ENCODE measurements at places on chromosomes 5 and 9. TPM values are rescaled to one million over a fixed set of nuclear protein-coding genes. Genes with fewer than 3 reads are reported as not detected.
A peak's percentile ranks its signal among the peaks of the same experiment; 100 is the strongest.

Gene SLC34A1
- total RNA-seq, result not detected

Gene RNF208
- total RNA-seq, result 6.9 TPM

Gene PIP5KL1
- 3.7 TPM for total RNA-seq

Gene PDE6A
- total RNA-seq, result not detected

GRCh38 chr9:87792831-87793288 lies 66.9 kb downstream of the CTSL start:
- peak; percentile 94 for DNase-seq
- peak overlapping the region; percentile 88 for H3K27ac ChIP-seq
- no peaks in the 10 kb centered on the region for H3K36me3 ChIP-seq
- no peak overlapping the region for H3K4me3 ChIP-seq
- peaks cover 19% of the 10 kb centered on the region for H3K4me1 ChIP-seq

GRCh38 chr9:89743216-89743572 lies 138.4 kb downstream of the GADD45G start:
- H3K27me3 ChIP-seq, result no peaks in the 10 kb centered on the region
- H3K4me1 ChIP-seq, result no peaks in the 10 kb centered on the region
- no peaks in the 10 kb centered on the region for H3K36me3 ChIP-seq
- no peak overlapping the region for H3K4me3 ChIP-seq
- no peak for DNase-seq
- no peak overlapping the region for H3K27ac ChIP-seq

GRCh38 chr9:86202338-86202882 lies 57.0 kb downstream of the C9orf153 start:
- H3K4me1 ChIP-seq, result no peaks in the 10 kb centered on the region
- no peak overlapping the region for H3K4me3 ChIP-seq
- no peaks in the 10 kb centered on the region for H3K27me3 ChIP-seq
- no peak overlapping the region for H3K27ac ChIP-seq
- DNase-seq, result peak; percentile 57

DNA sequence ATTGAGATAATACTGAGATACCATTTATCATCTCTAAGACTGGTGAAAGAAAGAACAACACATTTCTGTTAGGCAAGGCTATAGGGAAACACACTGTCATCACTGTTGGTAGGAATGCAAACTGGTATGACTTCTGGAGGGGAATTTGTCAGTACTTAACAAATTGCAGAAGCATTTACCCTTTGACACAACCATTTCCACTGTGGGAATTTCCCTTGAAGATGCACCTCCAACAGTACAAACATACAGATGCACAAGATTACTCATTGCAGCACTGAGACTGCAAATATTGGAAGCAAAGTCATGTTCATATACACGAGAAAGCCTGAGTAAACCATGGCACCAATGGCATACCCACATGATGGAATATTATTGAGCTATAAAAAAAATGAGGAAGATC lies 17.6 kb downstream of the GM2A start:
- no peaks in the 10 kb centered on the region for H3K4me1 ChIP-seq
- peaks cover 9% of the 10 kb centered on the region for H3K36me3 ChIP-seq
- DNase-seq, result no peak
- H3K27me3 ChIP-seq, result peaks cover 6% of the 10 kb centered on the region

DNA sequence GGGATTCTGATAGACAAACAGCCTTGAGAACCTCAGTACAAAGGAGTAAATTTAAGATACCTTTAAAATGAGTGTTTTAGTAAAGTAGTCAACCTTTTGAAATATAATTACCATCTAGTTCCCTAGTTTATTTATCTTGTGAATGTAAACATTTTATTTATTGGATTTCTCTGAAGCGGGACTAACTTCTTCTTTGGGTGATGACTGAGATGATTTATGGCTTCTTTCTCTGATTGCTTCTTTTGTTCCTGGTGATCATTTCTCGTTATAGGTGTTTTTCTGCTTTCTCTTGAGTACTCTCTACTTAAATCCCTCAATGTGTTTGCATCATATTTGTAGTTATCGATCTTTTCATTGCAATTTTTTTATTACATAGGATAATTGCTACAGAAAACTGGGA lies 33.2 kb downstream of the PRDM6 start:
- no peaks in the 10 kb centered on the region for H3K36me3 ChIP-seq
- H3K27me3 ChIP-seq, result peaks cover 8% of the 10 kb centered on the region
- peaks cover 9% of the 10 kb centered on the region for H3K4me1 ChIP-seq

- no peak overlapping the region for H3K27ac ChIP-seq
Observed at GRCh38 chr5:10459080-10460055, 17.7 kb downstream of the ROPN1L start.

- no peaks in the 10 kb centered on the region for H3K36me3 ChIP-seq
- H3K4me3 ChIP-seq, result no peak overlapping the region
- H3K27ac ChIP-seq, result peak overlapping the region; percentile 25
- peaks cover 20% of the 10 kb centered on the region for H3K4me1 ChIP-seq
- DNase-seq, result peak; percentile 82
Observed at GRCh38 chr9:132798817-132799790, 79.0 kb downstream of the AK8 start.

DNA sequence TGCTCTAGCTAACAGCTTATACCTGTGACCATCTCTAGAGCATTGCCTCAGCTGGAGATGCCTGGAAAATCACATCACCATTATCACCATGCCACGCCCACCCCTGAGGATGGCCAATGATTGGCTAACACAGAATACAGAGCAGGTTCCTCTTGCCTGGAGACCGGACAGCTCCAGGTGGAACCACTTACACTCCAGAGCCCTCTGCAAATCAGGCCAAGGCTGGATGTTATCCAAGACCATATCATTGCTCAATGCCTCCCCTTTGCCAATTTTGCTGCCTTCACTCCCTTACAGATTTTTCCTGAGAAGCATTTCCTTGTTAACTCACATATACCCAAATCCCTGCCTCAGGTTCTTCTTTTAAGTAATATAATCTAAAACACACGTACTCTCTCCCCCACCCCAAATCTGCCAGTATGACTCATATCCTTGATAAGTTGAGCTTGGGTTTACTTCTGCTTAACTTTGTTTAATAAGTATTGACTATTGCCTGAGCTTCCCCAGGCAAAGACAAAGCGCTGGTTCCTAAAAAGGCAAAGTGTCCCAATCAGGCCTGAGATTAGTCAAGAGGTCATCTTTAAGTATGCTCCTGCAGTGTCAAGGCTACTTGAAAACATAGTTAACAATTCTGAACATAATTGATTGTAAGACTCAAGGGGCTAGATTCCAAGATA lies 309.6 kb downstream of the EPB41L4A start:
- no peak overlapping the region for H3K27ac ChIP-seq
- no peaks in the 10 kb centered on the region for H3K4me1 ChIP-seq
- no peak overlapping the region for H3K4me3 ChIP-seq
- no peak for DNase-seq
- no peaks in the 10 kb centered on the region for H3K27me3 ChIP-seq

GRCh38 chr5:98749046-98749445 lies 24.4 kb upstream of the RGMB start:
- no peak for DNase-seq
- H3K27me3 ChIP-seq, result no peaks in the 10 kb centered on the region
- no peaks in the 10 kb centered on the region for H3K4me1 ChIP-seq
- H3K4me3 ChIP-seq, result no peak overlapping the region
- no peak overlapping the region for H3K27ac ChIP-seq

- no peak for DNase-seq
- H3K27ac ChIP-seq, result no peak overlapping the region
- H3K27me3 ChIP-seq, result no peaks in the 10 kb centered on the region
- peaks cover 50% of the 10 kb centered on the region for H3K4me1 ChIP-seq
- no peak overlapping the region for H3K4me3 ChIP-seq
Observed at GRCh38 chr9:136990242-136990911, 1.8 kb upstream of the PAXX start.

GRCh38 chr9:76369583-76369982 lies 24.6 kb downstream of the RFK start:
- no peak overlapping the region for H3K4me3 ChIP-seq
- no peaks in the 10 kb centered on the region for H3K36me3 ChIP-seq

All from K562 (cell line).